ENCODE measurements at places on chromosomes 3 and 15. TPM values are rescaled to one million over a fixed set of nuclear protein-coding genes. Genes with fewer than 3 reads are reported as not detected.

The FOXL2NB gene
- total RNA-seq, result 1.2 TPM

The CPNE9 gene
- total RNA-seq, result not detected

The RBMS3 gene
- 0.94 TPM for total RNA-seq

The CLDN11 gene
- 0.14 TPM for total RNA-seq

The AADACL2 gene
- total RNA-seq, result not detected

The AHSG gene
- total RNA-seq, result 0.11 TPM

The TLR9 gene
- not detected for total RNA-seq

The ARGFX gene
- total RNA-seq, result not detected

The TCF12 gene
- 46.6 TPM for total RNA-seq

The GPR87 gene
- total RNA-seq, result 1.2 TPM

The FBXL2 gene
- total RNA-seq, result 6.0 TPM

The SLC30A4 gene
- total RNA-seq, result 1.6 TPM

The PDCD6IP gene
- 168 TPM for total RNA-seq

The UBA7 gene
- 0.31 TPM for total RNA-seq

The PIERCE2 gene
- total RNA-seq, result 5.4 TPM

The TTLL13 gene
- 0.48 TPM for total RNA-seq

The ZNF80 gene
- total RNA-seq, result not detected

The SLC9C1 gene
- not detected for total RNA-seq

The GATA2 gene
- total RNA-seq, result 4.1 TPM

The SNTN gene
- not detected for total RNA-seq

The NT5DC2 gene
- 109 TPM for total RNA-seq

The CLDN1 gene
- total RNA-seq, result 33.5 TPM

The BNC1 gene
- total RNA-seq, result 0.52 TPM

The CASR gene
- not detected for total RNA-seq

The DCBLD2 gene
- 248 TPM for total RNA-seq

The ZNF148 gene
- 11.4 TPM for total RNA-seq

The MOBP gene
- total RNA-seq, result not detected

The CCDC39 gene
- total RNA-seq, result not detected

The GP9 gene
- total RNA-seq, result not detected

The FAM174B gene
- total RNA-seq, result 8.4 TPM

The EFHB gene
- 0.41 TPM for total RNA-seq

The PLSCR2 gene
- not detected for total RNA-seq

The ALPK3 gene
- 0.03 TPM for total RNA-seq

The CXCR6 gene
- total RNA-seq, result not detected

The ZBTB11 gene
- total RNA-seq, result 10.0 TPM

The ISLR gene
- total RNA-seq, result 0.39 TPM

The LRRC34 gene
- not detected for total RNA-seq

The CCR3 gene
- total RNA-seq, result not detected

Data from A549 treated with CpdA at 1 μM for 4 hours (cell line).